A172 (cell line): ENCODE measurements at places on chromosomes 7 and 10. TPM values are rescaled to one million over a fixed set of nuclear protein-coding genes. Genes with fewer than 3 reads are reported as not detected.

DNA sequence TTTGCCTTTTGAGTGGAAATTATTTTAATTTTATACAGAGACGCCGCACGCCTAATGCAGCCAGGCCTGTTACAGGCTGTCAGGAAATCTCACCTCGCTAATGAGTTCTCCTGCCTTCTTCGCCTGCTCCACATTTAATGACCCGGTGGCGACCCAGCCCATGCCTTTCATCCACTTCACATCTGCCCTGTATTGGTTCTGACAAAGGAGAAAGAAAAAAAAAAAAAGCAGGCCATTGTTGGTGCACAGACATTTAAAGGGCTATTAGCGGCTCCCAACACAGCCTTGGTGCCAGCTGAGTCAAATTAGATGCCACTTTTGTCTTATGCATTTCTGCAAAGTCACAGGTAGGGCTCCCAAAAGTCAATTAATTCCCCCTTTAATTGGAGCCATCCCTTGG, 43.3 kb downstream of the NRAP start:
- no peak for DNase-seq

- peak; percentile 40 for DNase-seq
Measured at GRCh38 chr10:100504096-100504495, 15.6 kb downstream of the SEC31B start.

DNA sequence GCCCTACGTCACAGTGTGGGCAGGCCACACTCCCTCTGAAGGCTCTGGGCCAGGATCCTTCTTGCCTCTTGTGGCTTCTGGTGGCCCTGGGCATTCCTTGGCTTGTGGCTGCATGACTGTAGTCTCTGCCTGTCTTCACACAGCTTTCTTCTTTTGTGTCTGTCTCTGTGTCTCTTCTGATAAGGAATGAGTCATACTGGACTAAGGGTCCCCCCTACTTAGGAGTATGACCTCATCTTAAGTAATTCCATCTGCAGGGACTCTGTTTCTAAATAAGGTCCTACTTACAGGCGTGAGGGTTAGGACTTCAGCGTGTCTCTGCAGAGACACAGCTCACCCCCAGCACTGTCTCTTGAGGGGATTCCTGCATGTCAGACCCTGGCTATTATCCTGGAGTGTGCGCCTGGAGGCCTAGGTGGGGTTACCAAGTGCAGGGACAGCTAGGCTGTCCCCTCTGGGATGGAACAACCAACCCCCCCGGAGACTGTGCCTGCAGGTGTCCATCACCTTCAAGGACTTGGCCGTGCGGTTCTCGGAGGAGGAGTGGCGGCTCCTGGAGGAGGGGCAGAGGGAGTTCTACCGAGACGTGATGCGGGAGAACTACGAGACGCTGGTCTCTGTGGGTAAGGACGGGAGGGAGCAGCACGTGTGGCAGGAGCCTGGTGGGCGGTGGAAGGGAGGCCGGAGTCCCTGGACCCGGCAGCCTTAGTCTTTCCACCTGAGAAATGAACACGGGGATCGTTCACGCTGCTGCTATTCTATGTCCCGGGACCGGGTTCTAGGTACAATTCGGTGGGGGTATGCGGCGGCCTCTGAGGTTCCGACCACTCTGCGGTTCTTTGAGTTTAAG, 54.1 kb downstream of the ZNF467 start:
- DNase-seq: peak; percentile 59

The HMX3 gene
- not detected in 2 replicates for total RNA-seq

GRCh38 chr7:130409067-130409711, 28.9 kb downstream of the CPA1 start:
- DNase-seq: no peak

The EFCAB10 gene
- not detected in 2 replicates for total RNA-seq

GRCh38 chr7:134891696-134892678, 94.3 kb upstream of the AGBL3 start:
- peak; percentile 47 for DNase-seq

DNA sequence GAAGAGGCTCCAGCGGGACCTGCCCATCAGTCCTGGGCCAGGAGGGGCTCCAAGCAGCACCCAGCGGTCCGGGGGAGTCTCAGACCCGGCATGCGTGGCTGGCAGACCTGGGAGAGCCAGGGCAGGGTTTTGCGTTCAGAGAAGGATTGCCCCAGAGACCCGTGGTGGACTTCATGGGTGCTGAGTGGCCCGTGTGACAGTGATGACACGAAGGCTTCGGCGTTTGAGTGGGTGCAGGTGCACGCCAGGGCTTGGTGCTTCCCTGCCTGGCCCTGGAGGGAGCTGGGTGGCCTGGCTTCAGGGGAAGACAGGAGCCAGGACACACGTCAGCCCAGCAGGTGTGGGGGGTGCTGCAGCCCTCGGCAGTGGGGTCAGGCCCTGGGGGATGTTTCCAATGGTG, 13.9 kb downstream of the ORAI2 start:
- DNase-seq: no peak

The PAX2 gene
- 0.07 TPM in 1 of 2 replicates, not detected in the other for total RNA-seq
